Ammon's horn (tissue), 1 donor: ENCODE measurements at places on chromosomes 12 and 14.
A peak's percentile ranks its signal among the peaks of the same experiment; 100 is the strongest.

DNA sequence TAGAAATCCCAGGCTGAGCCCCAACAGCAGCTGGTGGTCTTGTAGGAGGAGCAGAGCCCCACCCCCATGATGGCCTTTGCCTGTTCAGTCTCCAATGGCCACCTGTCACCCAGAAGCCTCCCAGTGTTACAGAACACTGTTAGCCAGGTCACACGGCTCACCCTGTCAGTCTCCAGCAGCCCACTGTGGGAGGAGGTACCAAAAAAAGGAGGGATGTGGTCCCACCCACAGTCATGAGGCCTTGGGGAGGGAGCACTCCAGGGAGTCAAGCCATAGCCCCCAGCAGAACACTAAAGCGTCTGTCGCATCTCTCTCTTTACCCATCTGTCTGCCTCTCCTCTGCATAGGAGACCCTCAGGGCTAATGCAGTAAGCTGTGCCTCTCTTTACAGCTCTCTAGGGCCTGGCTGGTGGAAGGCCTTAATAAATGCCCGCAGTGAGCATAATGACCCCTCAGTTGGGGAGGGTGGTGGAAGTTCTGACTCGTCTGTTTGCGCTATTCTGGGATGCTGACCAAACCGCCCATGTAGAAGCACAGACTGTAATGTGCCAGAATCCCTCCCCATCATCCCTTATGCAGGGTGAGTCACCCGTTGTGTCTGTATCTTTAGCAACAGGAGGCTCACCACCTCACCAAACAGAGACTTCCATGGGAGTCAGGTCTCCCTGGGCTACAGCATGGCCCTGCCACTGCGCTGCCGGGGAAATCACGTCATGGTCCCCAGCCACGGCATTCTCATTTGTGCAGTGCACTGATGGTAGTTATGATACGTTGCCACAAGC is 14.6 kb downstream of the C14orf132 start:
- DNase-seq: peak; percentile 93

- DNase-seq: peak; percentile 65
These were observed 236.7 kb downstream of the BCL11B start for GRCh38 chr14:99035268-99035667.

- DNase-seq: no peak
These were observed 42.5 kb downstream of the PRKAB1 start for GRCh38 chr12:119710374-119710964.

DNA sequence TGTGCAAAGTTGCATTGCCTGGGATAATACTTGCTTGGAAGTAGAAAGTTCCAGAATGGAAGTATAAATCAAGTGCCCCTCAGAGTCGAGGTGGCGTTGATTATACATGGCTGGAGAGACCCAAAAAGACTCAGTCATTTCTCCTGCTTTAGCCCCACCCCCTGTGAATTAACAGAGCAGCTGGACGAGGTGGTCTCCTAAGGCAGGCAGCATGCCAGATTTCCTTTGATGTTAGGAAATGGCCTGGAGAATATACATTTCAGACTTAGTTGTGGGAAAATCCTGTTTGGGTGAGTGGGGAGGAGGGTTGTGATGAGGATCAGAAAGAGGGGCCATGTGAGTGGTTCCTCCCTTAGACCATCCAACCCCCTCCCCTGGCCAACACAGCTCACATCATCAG is 406.1 kb upstream of the TMPO start:
- no peak for DNase-seq

DNA sequence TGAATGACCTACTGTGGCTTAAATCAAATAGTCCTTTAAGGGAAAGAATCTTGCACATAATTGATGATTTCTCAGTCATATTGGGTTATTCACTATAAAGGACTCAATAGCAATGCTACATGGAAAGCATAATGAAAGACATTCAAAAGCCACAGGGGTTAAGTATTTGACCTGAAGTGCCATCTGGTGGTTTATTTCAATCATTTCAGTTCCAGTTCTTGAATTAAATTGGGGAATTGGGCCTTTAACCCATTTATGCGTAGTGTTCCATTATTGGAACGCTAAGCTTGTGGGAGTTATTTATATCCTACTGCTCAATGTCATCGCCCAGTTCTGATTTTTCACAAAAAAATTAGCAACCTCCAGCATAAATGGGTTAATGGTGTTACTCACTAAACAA is 41.3 kb upstream of the C12orf71 start:
- no peak for DNase-seq

- DNase-seq: no peak
These were observed 147.4 kb downstream of the C12orf75 start for GRCh38 chr12:105477873-105478272.
